NCI-H460 (cell line): ENCODE measurements at places on chromosomes 5 and 9.

DNA sequence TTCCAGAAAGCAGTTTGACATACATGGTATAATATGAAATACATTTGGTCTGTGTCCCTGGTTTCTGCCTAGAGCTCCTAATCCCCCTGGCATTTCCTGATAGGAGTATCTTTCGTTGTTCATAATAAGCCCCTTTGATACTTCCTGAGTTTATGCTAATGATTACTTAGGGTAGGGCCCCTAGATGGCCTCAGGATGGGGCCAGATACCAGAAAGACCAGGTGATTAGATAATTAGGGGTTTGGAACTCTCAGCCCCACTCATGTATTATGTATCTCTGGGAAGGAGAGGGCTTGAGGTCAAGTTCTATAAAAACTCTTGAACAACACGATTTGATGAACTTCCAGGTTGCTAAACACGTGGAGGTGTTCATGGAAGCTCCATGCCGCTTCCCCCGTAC is 163.3 kb upstream of the ZNF608 start:
- DNase-seq, result no peak

- DNase-seq, result no peak
Measured at GRCh38 chr9:116334546-116335150, 181.1 kb downstream of the PAPPA start.

GRCh38 chr9:26477963-26478362 is 414.6 kb downstream of the CAAP1 start:
- DNase-seq, result no peak

DNA sequence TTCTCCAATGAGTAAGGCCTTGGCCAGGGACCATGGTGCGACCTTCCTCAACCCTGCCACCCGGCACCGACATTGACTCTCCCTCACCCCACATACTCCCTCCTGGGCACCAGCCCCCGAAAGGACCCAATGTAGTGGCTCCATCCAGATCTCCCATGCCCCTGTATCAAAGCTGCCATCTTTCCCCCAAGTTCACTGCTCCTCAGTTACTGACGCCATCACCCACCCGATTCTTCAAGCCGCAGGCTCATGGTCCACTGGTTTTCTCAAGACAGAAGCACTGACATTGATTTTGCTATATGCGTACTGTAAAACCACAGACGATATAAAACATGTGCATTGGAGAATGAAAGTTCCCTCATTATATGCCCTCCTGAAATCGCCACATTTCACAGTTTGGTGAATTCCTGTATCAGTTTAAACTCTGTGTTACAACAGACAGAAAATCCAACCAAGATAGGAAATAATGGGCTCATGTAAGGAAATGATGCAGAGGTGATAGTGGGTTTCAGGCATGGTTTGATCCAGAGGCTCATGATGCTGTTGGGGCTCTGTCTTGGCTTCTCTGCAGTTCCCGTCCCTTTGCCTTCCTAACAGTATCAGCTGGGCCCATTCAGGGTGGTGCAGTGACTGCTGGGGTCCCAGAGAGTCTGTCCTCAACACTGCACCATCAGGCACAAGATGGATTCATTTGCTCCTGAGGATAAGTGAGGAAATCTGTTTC is 207.3 kb upstream of the IER5L start:
- DNase-seq, result no peak

GRCh38 chr9:121358751-121359150 is 11.3 kb downstream of the STOM start:
- DNase-seq, result no peak

DNA sequence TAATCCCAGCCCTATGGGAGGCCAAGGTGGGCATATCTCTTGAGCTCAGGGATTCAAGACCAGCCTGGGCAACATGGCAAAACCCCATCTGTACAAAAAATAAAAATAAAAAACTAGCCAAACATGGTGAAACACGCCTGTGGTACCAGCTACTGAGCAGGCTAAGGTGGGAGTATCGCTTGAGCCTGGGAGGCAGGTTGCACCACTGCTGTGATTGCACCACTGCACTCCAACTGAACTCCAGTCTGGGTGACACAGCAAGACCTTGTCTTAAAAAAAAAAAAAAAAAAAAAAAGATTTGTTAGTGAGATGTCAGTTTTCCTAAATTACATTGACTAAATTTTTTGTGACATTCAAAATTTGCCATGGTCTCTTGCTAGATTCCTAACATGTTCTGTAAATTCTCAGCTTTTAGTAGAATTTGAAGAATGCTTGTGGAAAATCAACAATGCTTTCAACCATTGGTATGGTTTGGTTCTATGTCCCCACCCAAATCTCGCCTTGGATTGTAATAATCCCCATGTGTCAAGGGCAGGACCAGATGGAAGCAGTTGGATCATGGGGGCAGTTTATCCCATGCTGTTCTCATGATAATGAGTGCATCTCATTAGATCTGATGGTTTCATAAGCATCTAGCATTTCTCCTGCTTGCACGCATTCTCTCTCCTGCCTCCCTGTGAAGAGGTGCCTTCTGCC is 236.1 kb downstream of the ARRDC3 start:
- no peak for DNase-seq

- no peak for DNase-seq
Measured at GRCh38 chr9:121050128-121050988, at the start of gene C5. C5 (minus strand) TSS chr9:121050275; CDS start chr9:121050246, 29 bp downstream.

GRCh38 chr5:28430565-28431178 is 1392.3 kb upstream of the CDH9 start:
- DNase-seq, result no peak

DNA sequence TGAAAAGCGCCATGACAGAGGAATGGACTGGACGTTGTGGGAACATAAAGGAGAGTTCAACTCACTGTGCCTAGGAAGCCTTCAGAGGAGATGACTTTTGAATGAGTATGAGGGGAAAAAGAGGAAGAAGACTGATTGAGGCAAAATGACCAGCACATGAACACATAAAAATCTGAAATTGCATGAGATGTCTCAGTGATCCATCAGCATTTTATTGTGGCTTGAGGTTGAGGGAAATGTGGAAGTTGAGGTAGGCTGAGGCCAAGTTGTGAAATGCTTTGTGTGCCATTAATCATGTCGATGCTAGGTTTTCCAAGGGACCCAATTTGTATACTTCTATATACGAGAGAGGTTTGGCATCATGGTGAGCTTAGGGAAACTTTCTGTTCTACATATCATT is 140.9 kb upstream of the TLX3 start:
- DNase-seq, result no peak

DNA sequence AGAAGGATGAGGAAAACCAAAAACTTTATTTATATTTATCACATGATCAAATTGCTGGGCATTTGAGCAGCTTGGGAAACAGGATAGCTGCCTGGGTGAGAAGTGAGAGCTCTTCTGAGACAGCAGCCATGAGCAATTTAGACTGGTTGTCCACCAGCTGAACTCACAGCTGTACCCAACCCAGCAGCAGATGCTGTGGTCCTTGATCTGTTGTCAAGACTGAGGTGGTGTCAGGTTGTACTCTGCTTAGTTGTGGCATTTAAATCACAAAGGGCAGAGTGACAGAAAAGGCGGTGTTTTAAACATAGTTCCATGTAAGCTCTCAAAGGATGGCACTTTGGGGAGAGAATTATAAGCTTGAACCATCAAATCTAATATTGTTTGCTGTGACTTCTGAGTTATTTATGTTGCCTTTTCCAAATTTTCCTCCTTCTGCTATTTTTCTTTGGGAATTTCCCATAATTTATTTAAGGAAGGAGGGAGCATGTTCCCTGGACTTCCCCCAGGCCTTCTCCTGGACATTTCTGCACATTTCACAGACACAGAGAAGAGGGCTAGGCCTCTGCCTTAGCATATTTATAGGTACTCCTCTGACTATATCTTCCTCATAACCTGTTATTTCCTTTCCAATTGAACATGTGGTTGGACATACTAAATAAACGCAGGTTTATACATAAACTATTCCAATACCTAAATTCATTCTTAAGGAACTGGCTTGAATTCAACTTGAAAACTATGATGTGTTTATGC is 117.7 kb upstream of the FER start:
- no peak for DNase-seq

- no peak for DNase-seq
Measured at GRCh38 chr9:16867576-16868311, 2.7 kb downstream of the BNC2 start.

DNA sequence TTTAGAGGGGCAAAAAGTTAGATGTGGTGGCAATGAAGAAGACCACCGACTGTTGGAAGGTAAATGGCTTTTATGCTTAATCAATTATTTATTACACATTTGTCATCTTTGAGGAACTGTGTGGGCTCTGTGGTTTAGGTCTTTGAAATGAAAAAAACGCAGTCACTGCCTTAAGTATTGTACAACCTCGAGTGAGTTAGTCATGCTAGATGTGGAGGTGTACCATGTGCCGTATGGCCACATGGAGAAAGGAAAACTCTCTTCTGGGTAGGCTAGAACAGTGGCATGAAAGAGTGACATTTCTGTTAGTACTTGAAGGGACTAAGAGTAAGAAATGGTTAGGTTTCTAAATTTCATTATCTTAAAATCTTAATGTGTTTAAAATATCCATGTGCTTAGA is 166.1 kb downstream of the HACD4 start:
- no peak for DNase-seq

DNA sequence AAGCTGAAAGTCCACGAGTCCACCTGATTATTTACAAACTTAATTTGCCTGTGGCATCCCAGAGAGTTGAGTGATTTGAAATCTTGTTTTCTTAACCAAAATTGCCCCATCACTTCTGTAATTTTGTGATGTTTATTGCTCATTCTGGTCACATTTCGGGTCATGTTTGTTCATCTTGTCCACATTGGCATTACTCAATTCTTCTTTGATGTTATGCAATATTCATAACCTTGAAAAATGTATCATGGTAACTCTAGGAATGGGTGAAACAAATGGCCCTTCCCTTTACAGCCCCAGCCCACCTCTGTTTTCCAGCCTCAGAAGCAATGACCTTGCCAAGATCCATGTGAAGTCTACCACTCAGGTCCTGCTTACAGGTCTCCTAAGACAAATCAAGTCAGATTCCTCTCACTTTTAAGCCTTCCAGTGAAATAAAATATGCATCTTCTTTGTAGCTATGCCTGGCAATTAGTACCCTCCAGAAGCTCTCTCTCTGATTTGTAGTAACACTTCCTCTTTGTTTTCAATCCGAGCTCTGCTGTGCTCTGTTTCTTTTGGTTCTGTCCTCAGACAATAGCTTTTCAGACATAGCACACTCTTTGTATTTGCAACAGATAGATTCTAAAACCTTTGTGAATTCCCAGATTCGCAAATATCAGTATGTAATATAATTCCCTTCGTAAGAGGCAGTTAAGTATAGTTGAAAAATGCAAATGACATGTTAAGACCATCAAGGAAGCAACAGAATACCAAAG is 330.3 kb upstream of the IRX1 start:
- no peak for DNase-seq

- no peak for DNase-seq
Measured at GRCh38 chr9:87212605-87213021, 265.3 kb upstream of the GAS1 start.

GRCh38 chr9:91734371-91734981 is 215.6 kb downstream of the ROR2 start:
- peak; percentile 45 for DNase-seq

GRCh38 chr5:116498503-116499048 is 76.0 kb downstream of the SEMA6A start:
- DNase-seq, result no peak

DNA sequence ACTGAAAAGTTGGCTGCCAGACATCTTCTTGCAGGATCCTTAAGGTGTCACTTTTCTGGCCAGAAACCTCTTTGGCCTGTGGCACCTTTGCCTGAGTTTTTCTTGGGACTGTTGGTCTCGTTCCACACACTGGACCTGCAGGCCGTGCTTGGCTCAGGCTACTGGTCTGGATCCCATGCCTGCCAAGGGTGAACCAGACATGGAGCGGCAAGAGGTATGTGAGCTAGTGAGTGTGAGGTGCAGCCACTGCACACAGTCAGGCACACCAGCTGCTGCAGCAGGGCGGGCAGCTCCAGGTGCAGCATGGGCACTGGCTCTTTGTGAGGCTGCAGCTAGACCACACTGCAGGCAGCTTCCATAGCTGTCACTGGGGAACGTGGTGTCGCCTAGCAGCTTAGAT is 47.9 kb downstream of the NDUFAF2 start:
- DNase-seq, result no peak

GRCh38 chr5:128633901-128634300 is 95.9 kb upstream of the FBN2 start:
- DNase-seq, result no peak

GRCh38 chr5:125551797-125552196 is 805.4 kb upstream of the ZNF608 start:
- DNase-seq, result no peak

GRCh38 chr9:105296445-105296844 is 52.0 kb downstream of the SLC44A1 start:
- no peak for DNase-seq

DNA sequence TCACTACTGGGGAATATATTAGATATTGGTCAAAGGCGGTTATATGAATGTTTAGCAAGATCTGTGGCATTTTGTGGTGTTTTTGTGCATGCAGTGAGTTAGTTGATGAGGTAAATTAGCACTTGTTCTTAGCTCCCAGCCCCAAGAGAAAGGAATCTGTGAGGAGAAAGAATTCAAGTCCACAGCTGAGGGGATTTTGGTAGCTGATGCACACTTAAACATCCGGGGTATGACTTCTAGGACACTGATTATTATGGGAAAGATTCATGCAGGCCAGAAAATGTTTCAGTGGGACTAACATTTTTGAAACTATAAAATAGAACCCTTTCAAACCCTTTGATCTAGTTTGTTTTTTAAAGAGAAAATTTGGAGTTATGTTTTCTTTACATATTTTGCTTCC is 118.2 kb upstream of the RPS23 start:
- DNase-seq, result no peak
